ENCODE measurements at places on chromosomes 6 and 20.

DNA sequence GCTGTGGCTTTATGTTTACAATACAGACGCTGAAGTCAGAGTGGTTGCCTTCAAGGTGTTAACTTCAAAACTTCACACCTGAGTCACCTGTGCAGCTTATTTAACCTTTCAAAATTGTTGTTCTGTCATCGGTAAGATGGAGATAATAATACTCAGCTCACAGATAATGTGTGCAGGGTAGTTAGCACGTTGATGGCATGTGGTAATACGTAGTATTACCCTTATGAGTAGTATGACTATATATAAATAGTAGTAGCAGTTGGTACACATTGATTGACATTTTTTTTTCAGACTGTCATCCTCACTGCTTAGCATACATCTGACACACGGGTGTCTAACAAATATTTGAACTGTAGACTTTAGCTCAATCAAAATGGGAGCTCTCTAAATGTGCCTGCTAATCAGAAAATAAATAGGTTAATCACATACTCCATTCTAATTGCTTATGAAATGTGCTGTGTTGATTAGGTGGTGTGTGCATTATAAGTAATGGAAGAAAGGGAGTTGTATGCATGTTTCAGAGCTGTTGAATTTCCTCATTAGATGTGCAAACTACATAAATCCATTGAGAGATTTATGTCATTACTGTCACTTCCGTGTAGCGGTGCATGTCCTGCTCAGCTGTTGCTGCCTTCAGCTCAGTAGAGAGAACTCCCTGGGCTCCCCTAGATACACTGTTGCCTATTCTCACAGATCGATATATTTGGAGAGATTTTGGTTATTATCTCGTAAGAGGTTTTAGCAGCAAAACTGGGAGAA lies 11.2 kb upstream of the MROH8 start:
- DNase-seq, result no peak

GRCh38 chr20:39874049-39874893 lies 814.8 kb downstream of the MAFB start:
- no peak for DNase-seq

DNA sequence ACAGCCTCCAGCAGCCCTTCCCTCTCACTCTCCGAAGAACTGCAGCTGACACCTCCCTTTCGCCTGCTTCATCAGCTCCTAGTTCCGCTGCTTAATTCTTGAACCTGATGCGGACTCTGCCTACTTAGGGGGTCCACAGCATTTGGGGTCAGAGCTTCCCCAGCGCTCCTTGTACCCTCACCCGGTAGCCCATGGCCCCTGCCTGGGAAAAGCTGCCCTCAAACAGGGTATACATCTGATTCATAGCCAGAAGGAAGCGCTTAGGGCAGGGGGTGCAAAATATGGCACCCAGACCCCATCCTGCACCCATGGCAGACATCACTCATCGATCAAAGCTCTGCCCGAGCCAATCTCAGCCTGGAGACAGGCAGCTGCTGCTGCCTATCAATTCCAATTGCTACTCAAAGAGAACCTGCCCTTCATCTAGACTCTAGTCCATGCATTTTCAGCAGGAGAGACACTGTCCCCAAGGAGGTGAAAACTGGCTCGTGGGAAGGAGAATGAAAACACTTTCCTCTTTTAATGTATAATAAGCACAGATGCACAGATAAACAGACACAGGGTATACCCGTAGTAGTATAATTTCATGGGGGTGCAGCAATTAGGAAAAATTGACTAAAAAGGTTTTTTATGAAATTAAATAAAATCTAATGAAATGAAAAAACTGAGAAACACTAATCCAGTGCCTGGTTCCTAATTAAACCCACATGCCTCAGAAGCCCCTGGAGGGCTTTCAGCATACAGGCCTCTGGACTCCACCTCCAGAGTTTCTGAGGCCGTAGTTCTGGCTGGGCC lies 194.8 kb downstream of the PREX1 start:
- DNase-seq, result no peak

DNA sequence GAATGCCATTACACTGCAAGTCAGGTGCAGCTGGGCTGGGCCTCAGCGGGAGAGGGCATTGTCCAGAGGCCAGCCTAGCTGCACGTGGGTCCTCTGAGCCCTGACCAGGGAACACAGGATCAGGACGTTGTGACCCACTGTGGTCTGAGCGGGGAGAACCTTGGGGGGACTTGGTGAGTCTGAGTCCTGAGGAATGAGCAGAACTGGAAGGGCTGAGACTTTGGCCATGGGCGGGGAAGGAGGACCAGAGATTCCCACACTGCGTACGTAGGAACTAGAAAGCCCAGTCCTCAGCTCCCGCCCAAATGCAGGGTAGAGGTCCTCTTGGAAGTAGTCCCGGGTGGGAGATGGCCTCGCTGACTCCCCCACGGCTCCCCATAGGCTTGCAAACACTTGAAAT lies 42.5 kb downstream of the GABRR2 start:
- DNase-seq, result no peak

DNA sequence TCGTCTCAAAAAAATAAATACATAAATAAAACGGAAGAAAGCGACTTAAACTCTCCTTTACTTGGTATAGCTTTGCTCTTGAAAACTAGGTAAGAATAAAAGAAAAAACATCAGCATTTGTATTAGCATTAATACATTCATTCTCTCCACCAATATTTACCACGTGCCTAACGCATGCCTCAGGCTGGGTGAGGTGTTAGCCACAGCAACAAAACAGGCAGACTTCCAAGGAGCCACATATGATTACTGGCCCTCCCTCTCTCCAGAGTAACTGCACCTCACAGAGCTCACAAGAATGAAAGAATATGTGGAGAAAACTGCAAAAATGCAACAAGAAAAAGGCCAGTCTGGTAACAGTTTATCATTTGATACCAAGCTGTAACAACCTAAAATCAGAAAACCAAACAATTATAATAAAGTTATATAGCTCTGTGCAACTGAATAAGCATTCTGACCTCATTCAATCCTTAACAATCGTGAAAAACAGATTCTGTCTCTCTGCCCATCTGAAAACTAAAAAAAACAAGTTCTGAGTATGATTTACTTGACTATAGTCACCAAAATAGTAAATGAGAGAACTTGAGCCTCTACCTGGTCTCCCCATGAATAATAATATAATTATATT lies 5.2 kb downstream of the NAPB start:
- no peak for DNase-seq

DNA sequence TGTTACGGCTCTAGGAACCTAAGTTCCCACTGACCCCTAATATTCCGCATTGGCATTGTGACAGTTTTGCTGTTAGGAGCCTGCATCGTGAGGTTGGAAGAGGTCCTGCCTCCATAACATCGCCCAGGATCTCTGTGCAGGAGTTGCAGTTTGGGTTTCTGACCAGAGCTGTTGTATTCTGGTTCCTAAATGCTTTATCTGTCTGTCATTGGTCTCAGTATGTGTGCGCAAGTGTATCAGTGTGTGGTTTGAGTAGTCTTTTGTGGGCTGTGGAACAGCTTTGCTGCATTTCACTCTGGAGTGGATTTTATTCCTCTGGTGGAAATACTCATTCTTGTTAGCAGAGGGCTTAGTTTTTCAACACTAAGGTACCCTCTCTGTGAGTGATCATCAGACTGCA lies 95.6 kb downstream of the CDYL start:
- DNase-seq, result no peak

DNA sequence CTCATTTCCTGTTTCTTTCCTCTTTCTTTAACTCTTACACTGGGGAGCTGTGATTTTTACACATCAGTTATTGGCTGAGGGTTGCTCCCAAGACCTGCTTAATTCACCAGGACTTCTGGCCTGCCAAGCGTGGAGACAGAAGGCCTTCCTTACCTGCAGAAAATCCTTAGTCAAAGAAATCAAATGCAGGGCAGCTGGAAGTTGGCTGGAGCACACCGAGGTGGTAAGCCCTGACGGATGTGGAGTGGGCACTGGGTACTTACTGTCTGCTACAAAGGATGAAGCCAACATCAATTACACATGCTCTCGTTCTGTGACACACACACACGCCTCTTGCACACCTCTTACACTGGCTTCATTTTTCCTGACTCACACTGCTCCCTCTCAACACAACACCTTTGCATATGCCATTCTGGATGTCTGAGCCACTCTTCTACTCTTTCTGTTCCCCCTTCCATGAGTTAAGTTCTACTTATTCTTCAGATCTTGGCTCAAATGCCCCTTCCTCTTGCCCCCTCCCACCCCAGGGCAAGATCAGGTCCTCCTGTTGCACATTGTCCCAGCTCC lies 61.6 kb downstream of the TTI1 start:
- DNase-seq, result no peak

GRCh38 chr6:135535989-135536414 lies 38.5 kb upstream of the AHI1 start:
- no peak for DNase-seq

DNA sequence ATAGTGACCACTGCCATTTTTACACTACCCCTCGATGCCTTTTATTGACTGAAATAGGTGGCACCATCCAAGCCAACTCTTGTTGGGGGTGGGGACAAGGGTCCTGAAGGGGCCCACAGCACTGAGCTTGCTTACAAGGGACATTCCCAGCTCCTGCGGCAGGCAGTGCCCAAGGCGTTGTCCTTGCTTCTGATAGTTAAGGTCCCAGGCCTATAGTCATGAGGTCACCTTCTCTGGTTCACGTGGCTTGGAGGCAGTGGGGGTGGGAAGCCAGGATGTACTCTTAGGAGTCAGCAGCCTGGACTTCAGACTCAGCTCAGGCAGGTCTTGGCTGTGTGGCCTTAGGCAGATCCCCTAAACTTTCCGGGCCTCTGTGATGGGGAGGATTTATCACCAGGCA lies 48.6 kb downstream of the TOX2 start:
- no peak for DNase-seq

GRCh38 chr6:104995989-104996617 lies 39.2 kb downstream of the LIN28B start:
- DNase-seq, result no peak

DNA sequence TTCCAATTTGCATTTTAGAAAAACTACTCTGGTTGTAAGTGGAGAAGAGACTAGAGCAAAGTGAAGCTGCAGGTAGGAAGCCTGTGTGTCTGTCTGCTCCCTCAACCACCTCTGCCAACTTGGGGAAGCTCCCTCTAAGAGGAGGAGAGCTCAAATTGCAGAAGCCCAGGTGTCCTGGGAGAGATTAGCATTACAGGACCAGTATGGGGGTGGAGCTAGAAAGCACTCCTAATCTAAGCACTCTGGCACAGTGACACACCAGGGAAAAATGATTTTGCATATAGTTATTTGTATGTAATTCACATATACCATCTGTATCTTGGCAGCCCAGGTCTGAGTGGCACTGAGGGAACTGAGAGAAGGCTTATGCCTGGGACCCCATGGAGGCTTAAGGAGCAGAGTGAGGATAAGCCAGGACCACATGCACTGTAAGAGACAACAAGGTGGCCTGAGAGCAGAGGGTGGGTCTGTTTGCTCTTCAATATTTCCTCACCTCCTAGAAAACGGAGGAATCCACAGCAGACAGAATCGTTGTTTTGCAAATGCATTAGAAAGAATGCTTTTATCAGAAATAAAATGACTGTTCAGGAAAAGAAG lies 13.6 kb downstream of the GSTA2 start:
- DNase-seq, result no peak

Measured in activated CD8-positive, alpha-beta memory T cell treated with anti-CD3 and anti-CD28 coated beads for 4 hours (primary cell).